ENCODE measurements at places on chromosomes 6 and 20.

GRCh38 chr20:44643596-44644229, 7.8 kb downstream of the ADA start:
- no peak for DNase-seq

GRCh38 chr6:42099340-42100028, 42.9 kb downstream of the C6orf132 start:
- DNase-seq = peak; percentile 42

GRCh38 chr6:139044250-139044649, 15.7 kb downstream of the ABRACL start:
- no peak for DNase-seq

- no peak for DNase-seq
Observed at GRCh38 chr20:20085071-20085470, 32.7 kb downstream of the CFAP61 start.

- DNase-seq = no peak
Observed at GRCh38 chr20:25361287-25361683, 29.4 kb downstream of the ABHD12 start.

DNA sequence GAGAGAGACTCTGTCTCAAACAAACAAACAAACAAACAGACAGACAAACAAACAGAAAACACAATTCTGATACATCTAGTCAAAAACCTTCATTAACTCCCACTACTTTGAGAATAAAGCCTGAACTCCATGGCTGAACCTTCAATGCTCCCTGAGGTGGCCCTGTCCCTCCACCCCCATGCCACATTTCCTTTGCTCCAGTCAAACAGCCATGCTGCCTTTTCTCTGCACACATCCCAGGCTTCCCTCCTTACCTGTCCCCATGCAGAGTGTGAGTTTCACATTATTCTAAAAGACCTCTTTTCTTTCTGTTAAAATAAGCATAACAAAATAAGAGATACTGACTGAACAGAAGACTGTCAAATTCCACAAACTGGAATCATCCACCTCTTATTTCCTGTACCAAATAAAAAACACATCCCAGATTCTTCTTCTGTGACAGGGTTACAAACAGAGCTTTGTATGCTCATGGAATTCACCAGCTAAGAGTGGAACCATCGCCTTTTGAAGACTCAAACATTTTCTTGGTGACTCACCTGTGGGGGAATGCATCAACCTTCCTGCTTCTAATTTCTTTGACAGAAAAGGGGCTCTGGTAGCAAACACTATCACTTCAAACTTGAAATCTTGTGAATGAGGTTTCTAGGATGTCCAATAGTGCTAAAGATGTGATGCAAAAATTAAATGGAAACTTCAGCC, 71.0 kb upstream of the SLC22A16 start:
- DNase-seq = no peak

DNA sequence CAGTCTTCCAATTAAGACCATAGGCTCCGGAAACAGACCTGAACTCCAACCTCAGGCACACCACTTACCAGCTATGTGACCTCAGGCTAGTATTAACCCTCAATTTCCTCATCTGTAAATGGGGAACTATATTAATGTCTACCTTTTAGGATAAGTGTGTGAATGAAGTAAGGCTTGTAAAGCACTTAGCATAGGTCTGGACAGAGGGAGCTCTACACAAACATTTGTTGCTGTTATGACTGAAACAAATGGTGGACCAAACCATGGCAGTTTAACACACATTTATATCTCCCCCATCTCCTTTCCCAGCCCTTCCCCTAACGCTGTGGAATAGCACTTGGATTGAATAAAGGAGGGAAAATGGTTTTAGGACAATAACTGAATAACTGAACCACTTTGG, 48.7 kb downstream of the TSHZ2 start:
- DNase-seq = no peak

DNA sequence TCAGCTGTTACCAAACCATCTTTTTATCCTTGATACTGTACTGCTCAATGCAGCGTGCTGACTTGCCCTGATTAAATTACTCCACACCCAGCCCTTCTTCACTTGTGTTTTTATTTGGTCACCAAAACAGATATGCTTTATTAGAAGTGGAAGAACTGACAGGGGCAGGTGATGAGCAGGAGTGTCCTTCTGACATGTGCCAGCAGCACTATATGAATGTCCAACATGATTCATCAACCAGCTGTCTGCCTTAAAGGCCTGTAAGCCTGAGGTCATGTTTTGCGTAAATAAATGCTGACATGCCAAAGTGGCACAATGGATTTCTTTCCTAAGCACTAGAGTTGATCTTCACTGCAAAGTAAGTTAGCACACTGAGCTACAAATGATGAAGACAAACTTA, 15.4 kb downstream of the POPDC3 start:
- no peak for DNase-seq

DNA sequence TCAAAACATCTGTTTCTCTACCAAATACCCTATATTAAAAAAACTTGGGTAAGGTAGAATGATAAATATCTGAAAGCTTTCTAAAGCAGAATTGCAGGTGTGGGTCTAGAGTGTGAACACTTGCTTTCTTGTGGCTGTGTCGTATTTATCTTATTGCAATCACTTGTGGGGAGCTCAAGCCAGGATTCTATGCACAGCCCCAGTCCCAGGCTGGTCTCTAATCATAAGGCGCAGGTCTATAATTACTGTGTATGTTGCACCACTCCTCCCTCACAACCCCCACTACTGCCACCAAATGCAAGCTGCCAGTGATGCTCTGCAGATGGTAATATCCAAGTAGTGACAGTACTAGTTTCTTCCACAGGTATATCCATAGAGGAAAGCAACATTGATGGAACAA, 2.2 kb upstream of the E2F3 start:
- DNase-seq = no peak

- DNase-seq = no peak
Observed at GRCh38 chr6:73233048-73233447, 7.8 kb upstream of the KHDC1L start.

DNA sequence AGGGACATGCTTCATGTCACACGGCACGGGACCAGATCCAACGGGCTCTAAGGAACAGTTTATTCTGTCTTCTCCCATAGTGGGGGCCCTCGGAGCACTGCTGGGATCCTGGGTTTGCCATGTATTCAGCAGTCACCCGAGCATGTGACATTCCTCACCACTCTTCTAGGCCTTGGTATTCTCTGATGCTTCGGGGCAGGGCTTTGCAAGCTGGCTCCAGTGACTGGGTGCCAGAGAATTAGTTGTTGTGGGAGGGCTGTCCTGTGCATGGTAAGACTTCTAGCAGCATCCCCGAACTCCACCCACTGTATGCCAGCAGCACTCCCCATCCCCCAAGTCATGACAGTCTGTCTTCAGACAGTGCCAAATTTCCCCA, 5.4 kb downstream of the CCN5 start:
- no peak for DNase-seq

GRCh38 chr6:139981768-139982181, 607.3 kb upstream of the CITED2 start:
- DNase-seq = no peak

DNA sequence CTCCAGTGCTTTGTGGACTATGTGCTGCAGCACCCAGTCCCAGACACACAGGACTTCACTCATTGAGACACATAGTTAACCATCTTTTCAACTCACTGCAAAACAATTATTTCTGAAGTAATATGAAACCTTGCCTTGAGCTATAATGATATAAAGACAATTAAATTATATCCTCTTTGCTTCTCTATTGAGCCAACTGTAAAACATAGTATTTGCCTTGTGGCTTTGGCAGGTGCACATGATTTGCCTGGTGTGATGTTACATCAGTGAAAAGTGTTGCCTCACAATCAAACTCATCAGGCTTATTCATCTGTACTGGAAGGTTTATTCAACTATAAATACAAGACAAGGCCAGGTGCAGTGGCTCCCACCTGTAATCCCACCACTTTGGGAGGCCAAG, 80.6 kb downstream of the NCOA7 start:
- DNase-seq = no peak

DNA sequence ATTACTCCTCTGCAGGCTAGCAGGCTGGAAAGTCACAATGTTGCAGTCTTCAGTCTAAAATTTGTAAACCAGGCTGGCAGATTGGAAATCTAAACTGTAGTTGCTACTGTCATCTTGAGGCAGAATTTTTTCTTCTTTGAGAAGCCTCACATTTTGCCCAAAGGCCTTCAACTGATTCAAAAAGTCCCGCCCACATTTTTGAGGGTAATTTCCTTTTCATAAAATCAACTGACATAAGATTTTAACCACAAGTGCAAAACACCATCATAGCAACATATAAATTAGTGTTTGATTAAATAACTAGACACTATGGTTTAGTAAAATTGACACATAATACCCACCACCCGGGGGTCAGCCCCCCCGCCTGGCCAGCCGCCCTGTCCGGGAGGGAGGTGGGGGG, 28.4 kb downstream of the HLA-C start:
- no peak for DNase-seq

DNA sequence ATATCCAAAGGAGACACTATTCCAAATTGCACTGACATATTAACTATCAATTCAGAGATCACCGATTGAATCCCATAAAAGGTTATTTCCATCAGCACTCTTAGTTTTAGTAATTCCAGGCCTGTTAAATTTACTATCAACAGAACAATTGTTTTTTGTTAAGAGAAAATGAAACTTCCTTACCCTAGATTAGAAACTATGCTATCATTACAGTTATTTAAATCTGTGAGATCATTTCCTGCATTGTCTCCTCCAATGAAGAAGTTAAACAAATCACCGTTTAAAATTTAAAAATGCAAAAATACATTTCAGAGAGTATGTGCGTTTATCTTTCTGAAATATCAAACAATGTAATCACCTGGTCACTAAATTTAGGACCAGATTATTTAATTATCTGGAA, 57.5 kb downstream of the HIVEP2 start:
- DNase-seq = no peak

GRCh38 chr6:52233975-52234823, 10.1 kb downstream of the IL17F start:
- peak; percentile 25 for DNase-seq

GRCh38 chr6:110682460-110682853, 132.8 kb downstream of the CDK19 start:
- no peak for DNase-seq

GRCh38 chr6:20313051-20313450, 88.6 kb upstream of the E2F3 start:
- DNase-seq = no peak

DNA sequence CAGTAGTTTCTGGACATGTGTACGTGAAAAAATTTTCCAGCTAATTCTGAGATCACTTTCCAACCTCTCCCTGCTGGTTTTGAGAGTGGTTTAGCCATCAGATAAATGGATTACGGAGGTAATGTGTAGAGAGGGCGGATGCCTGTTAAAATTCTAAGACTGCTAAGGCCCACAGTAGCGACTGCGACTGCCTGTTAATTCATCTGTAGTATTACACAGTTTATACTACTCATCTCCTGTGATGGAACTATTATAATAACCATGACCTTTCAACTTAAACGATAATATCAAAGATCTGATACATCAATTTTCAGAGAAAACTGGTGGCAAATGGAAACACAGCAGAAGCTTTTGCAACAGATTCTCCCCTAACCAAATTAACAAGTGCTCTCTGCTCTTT, 102.3 kb downstream of the IRF4 start:
- no peak for DNase-seq

GRCh38 chr6:30931969-30932645, at the start of gene SFTA2:
SFTA2 (minus strand) TSS chr6:30932170; CDS start chr6:30932096, 74 bp downstream.
- DNase-seq = no peak

DNA sequence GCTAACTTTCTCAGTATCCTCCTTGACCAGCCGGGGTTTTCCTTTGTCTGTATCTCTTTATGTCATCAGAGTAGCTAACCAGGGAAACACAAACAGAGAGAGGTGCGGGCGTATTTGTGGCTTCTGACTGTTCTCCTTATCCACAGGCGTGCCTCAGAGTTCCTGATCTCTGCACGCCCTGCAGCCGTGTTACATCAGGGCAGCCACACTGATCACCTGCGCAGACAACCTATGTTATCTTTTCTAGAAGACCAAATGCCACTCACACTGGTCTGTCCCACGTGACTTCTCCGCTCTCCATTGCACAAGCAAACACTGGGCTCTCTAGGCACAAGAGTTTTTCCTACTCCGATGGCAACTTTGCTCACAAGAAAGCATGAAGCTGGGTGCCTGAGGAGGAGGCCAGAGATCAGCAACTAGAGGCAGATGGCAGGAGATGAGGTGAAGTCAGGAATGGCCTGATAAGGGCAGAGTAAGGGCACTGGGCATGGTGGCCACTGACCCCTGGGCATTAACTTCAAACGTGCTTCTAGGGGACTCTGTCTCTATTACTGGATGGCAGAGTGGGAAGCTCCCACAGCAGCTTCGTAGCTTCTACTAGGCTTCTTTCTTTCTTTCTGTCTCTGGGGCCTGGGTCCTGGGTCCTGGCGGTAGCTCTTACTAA, 4.5 kb downstream of the PDE10A start:
- DNase-seq = no peak

GRCh38 chr6:158272324-158272723, 39.9 kb upstream of the TULP4 start:
- DNase-seq = no peak

DNA sequence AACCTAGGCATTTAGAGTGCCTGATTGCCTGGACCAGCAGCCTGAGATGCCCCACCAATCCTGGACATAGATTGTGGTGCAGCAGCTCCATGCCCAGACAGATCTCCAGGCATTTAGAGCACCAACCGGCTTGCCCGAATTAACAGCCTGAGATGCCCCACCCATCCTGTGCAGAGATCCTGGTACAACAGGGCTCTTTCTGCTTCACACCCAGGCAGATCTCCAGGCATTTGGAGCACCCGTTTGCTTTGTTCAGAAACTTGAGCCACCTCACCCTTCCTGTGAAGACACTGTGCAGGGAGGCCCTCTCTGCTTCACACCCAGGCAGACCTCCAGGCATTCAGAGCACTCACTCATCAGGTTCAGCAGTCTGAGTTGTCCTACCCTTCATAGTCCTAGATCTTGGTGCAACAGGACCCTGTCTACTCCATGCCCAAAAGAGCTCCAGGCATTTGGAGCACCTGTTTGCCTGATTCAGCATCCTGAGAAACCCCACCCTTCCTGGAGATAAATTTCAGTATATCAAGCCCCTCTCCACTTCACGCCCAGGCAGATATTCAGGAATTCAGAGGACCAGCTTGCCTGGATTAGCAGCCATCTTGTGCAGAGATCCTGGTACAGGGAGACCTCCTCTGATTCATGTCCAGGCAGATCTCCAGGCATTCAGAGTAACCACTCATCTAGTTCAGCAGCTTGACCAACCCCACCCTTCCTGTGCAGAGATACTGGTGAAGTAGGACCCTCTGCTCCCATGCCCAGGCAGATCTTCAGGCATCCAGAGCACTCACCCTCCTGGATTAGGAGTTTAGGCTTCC, 189.2 kb upstream of the FERMT1 start:
- DNase-seq = no peak

- DNase-seq = no peak
Observed at GRCh38 chr6:26329763-26330511, 35.1 kb upstream of the BTN3A2 start.

DNA sequence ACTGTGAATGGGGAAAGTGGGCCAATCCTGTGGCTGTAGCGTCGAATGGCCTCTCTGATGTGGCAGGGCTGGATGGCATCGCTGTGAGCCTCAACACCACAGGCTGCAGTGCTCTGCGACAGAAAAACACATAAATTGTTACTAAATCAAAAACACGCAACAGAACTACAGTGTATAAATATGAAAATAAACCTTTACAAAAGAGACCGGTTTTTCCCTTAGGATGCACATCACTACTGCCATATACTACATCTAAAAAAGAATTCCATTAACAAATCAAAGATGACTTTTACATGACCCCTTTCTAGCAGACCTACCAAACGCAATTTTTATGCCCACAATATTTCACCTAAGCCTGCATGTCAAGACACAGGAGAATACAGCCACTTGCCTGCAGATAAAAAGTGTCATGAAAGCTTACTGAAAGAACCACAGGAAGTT, 395.5 kb upstream of the RUNX2 start:
- peak; percentile 17 for DNase-seq

- DNase-seq = no peak
Observed at GRCh38 chr20:1648101-1648500, 9.5 kb downstream of the SIRPG start.

Measured in stimulated activated CD8-positive, alpha-beta memory T cell treated with anti-CD3 and anti-CD28 coated beads, Interleukin-15, amount 100 ng/mL, for 48 hours (primary cell).